SHP77 (cell line): ENCODE measurements at places on chromosomes 7 and 10.

GRCh38 chr10:9097206-9097990 is 1042.9 kb downstream of the GATA3 start:
- no peak for DNase-seq

DNA sequence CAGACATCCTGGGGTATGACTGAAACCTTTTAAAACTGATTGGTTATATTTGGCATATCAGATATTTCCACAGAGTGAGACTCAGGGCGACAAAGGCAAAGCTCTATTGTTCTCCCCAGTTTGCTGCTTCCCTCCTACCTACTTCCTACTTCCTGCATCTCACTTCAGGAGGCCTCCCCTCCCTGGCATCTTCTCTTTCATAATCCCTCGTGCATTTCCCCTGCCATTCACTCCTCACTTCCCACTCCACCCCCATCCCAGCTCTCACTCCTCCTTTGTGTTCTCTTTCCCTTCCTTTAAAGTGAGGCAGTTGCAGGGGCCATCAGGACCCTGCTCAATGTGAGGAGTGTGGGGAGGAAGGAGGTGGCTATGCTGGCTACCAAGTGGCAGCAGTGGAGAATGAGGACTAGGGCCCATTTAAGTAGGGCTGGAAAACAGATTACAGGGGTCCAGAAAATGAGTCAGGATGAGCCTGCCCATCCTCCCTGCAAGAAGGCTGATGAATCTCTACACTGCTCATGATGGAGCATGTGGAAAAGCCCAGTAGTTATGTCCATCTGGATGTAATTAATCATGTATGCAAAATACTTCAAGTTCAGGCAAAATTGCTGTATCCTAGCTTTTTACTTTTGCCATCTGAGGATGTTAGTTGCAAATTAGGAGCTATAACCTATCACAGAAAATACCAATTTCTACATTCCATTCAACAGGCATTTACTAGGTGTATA is 311.8 kb upstream of the IMMP2L start:
- no peak for DNase-seq

- DNase-seq = no peak
These were observed 332.4 kb upstream of the IGFBP3 start for GRCh38 chr7:46253520-46253919.

- DNase-seq = no peak
These were observed 78.2 kb downstream of the AKR1C4 start for GRCh38 chr10:5274795-5275194.

DNA sequence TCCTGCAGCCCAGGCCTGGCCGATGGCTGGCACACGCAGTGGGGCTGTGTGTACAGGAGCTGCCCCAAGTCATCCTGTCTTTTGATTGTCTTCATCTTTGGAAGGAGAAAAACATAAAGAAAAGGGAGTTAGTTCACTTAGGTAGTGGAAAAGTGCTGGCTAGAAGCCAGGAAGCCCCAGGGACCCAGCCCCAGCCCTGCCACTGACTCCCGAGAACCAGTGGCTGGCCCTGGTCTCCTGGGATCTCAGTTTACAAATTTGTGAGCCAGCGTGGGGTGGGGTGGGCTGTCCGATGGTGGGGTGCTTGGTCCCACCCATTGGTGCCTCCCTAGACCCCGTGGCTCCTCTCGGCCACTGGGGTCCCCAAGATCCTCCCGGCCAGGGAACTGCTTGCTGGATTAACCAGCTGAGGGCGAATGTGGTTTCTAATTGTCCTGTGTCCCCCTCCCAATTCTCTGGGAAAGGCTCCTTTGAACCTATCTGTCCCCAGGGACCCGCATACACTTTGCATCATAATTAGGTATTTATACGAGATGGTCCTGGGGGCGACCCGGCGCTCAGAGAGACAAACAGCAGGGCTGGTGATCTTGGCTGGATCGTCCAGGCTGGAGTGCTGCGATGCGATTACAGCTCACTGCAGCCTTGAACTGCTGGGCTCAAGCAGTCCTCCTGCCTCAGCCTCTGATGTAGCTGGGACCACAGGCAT is 16.3 kb upstream of the CHST12 start:
- DNase-seq = no peak

- no peak for DNase-seq
These were observed 79.5 kb upstream of the PRSS58 start for GRCh38 chr7:142337054-142338001.

GRCh38 chr7:74707238-74707637 is 49.7 kb downstream of the GTF2I start:
- DNase-seq = no peak

DNA sequence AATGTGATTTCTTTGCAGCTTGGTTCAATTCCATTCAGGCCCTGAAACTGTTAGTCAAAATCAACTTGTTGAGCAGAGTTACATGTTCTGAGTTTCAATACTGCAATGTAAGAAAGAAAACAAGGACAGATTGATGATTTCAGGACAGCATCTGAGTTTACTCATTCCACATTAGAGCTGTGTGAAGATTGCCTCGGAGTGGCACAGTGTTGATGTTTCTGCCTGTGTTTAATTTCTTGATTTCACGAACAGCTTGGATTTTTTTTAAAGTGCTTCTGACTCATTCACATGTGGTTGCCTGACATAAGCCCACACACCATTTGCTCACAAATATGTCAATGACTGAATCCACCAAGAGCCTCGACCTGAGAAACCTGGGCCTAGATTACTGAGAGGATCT is 101.2 kb upstream of the PARD3 start:
- no peak for DNase-seq

DNA sequence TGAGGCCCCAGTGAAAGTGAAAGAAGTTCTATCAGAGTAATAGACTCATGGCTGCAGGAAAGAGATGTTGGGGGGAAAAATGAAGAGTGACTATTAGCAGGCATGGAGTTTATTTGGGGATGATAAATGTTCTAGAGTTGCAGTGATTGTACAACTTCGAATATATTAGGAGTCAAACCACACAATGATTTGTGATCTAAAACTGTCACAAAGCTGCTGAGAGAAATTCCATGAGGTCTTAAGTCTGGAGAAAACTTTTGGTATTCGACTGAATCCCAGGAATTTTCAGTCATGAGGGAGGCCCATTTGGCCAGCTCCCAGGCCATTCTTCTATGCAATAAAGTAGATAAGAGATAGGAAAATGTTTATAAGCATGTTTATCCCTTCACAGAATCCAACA is 55.9 kb upstream of the UNC5B start:
- DNase-seq = no peak
